Activated CD4-positive, alpha-beta T cell treated with anti-CD3 and anti-CD28 coated beads, Interleukin-2, amount 50 U/mL, for 24 hours (primary cell): ENCODE measurements at places on chromosomes 5 and 9.

GRCh38 chr9:73023025-73023541 is 70.2 kb upstream of the ALDH1A1 start:
- DNase-seq = no peak

GRCh38 chr9:34652602-34653000 is 616 bp downstream of the IL11RA start:
- no peak for DNase-seq

DNA sequence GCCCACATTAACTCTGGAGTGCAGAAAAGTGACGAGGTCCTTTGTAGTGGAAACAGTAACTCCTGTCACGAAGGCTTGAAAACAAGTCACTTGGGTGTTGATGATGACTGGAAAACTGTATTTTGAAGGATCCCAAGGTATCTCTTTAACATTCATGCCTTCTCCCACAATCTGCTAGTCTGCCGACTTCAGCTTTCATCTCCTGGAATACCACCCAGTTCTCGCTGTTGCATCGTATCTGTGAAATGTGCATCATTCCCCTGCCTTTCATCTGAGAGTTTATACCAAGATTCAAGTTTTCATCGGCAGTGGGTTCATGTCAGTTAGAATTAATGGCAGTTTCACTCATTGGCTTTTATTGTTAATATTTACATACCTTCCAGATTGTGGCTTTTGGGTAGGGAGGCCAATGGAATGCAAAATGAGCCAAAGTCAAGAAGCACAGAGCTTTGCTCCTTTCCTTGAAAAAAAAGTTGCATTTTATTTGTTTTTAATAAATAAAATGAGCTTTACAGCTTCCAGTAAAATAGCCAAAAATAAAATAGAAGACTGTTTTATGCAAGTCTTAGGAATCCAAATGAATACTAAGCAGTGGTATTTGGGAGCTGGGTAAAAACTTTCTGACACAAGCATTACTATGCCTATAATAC is 575.2 kb upstream of the WWC1 start:
- no peak for DNase-seq

GRCh38 chr5:174177531-174177930 is 132.0 kb downstream of the NSG2 start:
- DNase-seq = no peak

- DNase-seq = no peak
Measured at GRCh38 chr9:97176206-97176605, 131.3 kb upstream of the CCDC180 start.

- DNase-seq = no peak
Measured at GRCh38 chr5:151221574-151221973, 2.3 kb downstream of the CCDC69 start.
